ENCODE measurements at places on chromosomes 16 and 17. TPM values are rescaled to one million over a fixed set of nuclear protein-coding genes. Genes with fewer than 3 reads are reported as not detected.

DNA sequence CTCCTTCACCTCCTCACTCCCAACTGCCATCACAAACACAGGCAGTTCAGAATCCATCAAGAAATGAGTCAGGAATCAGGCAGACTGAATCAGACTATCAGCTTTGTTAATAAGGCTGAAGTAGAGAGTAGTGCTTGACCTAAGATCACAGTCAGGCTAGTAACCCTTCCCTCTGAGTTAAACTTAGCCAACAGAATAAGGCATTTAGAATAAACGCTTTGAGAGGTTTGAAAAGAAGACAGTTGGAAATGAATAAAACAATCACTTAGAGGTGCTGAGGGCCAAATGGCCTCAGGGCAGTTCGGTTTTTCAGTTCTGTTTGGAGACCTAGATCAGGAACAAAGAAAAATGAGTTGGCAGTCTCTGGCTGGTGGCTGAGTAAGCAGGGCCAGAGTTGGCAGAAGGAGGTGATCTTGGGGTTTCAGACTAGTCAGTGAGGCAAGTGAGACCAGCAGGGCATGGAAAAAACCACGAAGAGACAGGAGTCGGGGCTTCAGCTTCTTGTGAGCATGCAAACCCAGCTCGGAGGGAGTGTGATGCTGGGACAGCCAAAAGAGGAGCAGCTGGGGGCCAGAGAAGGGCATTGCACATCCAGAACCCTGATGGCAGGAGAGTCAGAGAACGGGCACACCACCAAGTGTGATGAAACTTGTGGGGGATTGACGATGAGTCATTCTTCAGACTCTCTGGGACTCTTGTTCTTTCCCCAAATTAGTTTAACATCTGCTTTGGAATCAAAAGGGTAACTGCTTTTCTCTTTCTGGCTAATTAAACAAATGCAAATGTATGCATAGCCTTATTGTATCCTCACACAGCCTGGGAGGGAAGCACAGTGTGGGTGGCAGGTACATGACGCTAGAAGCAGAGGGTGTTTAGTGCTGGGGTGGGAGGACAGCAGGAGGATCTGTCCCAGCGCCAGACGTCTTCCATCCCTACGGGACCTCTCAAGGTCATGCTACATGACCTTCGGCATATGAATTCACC is 54.8 kb downstream of the SPECC1 start:
- DNase-seq, result peak; percentile 72

DNA sequence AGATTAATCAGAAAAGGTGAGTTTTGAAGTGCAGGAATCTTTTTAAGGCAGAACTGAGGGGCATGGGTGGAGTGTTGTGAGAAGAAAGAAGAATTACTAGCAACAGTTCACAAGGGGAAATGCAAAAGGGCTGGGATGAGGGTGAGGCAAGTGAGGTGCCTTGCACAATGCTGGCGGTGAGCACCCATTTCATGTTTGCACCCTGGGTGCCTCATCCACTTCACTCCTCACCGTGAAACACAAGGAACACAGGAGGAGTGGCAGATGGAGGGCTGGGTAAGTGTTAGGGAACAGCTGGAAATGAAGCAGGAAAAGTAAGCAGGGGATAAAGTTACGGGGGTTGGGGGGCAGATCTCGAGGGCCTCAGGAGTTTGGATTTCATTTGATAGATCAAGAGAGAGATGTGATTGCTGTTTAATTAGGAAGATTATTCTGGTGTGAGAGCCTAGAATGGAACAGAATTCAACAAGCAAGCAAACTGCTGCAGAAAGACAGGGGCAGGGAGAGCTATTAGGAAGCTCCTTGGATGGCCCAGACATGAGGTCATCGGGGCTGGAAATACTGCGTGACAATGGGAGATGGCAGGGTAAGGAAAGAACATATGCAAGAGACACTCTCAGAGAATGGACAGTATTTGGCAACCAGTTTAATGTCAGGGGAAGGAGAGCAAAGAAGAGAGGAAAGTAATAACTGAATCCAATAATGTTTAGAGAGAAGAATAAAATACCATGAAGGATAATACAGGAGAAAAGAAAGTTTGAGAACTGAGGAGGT is 8.3 kb upstream of the HEATR6 start:
- DNase-seq, result no peak

DNA sequence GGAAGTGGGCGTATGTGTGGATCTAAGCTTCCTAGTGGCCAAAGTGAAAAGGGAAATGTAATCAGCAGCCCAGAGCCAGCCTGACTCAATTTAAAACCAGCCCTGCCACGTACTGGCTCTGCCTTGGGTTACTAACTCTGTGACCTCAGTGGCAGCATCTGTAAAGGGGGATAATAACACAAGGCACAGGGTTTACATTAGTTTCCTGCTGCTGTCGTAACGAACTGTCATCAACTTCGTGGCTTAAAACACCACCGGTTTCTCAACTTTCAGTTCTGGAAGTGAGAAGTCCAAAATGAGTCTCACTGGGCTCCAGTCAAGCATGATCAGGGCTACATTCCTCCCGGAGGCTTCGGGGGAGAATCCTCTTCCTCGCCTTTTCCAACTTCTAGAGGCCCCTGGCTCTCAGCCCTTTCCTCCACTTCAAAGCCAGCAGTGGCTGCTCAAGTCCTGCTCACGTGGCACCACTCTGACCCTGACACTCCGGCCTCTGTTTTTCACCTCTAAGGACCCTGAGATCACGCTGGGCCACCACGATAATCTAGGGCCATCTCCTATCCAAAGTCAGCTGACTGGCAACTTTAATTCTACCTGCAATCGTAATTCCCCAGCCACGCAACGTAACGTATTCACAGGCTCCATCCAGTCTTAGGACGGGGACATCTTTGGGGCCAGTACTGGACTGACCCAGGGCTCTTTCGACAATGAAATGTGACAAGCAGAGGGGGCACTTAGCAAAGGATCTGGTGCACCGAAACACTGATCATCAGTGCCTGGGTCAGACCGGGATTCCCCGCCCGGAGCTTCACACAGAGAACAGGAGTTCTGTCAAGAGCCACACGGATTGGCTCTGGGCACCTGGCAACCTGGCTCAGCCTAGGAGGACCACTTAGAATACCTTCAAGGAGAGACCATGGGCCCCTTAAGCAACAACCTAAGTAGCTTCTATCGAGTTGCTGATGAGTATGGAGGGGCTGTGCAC is 14.5 kb downstream of the TMC6 start:
- DNase-seq, result no peak

- no peak for DNase-seq
Observed at GRCh38 chr16:29304251-29304650, 102.3 kb downstream of the NPIPB11 start.

Gene HCRT
- total RNA-seq, result not detected

Gene CDH3
- 0.06 TPM for total RNA-seq

Gene NUDT16L1
- total RNA-seq, result 42.4 TPM

Gene TUBG2
- 3.1 TPM for total RNA-seq

Gene FNDC8
- total RNA-seq, result not detected

Gene ARMC5
- total RNA-seq, result 19.3 TPM
